NCI-H1105 (cell line): ENCODE measurements at places on chromosomes 2 and 18.

DNA sequence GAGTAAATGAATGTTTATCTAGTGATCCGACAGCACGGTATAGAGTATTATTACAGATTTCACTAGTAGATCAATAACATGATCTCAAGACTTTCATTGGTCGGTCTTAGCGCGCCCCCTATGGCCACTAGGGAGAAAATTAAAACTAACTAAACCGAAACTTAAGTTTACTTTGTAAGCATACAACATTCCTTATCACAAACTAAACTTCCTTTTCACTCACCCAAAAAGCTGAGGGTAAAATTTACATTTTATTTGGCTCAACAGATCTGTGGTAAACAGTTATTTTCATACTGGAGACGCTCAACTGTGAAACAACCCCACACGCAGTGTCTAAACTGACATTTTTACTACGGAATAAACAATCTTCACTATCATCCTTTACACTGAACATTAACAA is 215.6 kb upstream of the MAP2 start:
- DNase-seq, result no peak

- no peak for DNase-seq
Measured at GRCh38 chr2:70710038-70710690, 57.8 kb downstream of the ADD2 start.

DNA sequence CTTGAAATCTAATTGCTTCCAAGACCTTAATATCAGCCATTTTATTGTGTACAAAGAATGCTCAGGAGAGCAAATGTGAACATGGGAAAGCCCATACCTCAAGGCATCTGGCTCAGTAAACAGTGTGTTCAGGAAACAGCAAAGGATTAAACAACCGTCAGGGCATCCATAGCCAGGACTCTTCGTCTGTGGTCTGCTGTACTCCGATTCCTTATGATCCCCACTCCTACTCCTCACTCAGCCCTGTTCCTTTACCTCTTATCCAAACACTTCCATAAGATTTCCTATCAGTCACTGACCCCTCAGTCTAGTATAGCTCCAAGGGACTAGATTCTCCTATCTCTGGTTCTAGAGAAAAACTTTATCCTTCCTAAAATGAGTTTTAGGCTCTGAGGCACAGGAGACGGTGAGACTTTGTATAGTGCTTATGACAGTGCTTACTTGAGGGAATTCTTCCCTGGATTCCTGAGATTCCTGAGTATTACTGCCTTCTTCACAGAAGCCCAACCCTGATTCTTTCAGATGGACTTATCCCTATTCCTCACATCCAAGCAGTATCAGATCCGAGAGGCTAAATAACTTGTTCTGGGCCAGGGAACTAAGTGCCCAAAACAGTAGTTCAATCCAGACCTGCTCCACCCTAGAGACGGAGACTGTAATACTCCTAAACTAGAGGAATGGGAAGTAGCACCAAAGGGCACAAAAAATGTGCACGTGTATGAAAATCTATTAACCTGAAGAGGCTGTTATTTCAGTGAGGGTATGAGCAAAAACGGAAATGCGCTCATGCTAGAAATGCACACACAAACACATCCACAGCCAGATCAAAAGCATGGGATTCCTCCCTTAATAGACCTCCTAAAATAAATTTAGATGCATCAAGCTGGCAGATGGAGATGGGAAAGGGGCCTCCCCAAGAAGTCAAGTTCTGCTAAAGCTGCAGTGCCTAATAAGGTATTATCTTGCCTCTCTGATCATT is 42.1 kb upstream of the SIGLEC15 start:
- no peak for DNase-seq

DNA sequence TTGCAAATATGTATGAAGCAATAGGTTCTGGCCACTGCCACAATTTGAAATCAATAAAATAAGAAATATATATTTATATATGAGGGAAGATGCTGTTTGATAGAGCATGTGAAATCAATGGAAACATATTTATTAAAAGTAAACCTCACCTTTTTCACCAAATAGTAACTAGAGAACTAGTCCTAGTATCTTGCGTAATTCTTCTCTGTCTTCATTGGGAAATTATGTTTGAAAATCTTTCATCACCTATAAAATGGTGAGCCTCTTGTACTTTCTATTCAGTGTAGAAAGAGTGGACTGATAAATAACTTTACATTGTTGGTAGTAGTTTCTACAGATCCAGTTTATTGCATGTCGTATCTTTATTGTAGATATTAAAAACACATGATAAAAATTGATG is 103.0 kb downstream of the CD226 start:
- no peak for DNase-seq

GRCh38 chr2:39455826-39456225 is 18.7 kb upstream of the MAP4K3 start:
- DNase-seq, result no peak
